ENCODE measurements at places on chromosomes 2 and 18. TPM values are rescaled to one million over a fixed set of nuclear protein-coding genes. Genes with fewer than 3 reads are reported as not detected.
A peak's percentile ranks its signal among the peaks of the same experiment; 100 is the strongest.

Gene ZNF521
- 44.2 TPM for polyA plus RNA-seq

DNA sequence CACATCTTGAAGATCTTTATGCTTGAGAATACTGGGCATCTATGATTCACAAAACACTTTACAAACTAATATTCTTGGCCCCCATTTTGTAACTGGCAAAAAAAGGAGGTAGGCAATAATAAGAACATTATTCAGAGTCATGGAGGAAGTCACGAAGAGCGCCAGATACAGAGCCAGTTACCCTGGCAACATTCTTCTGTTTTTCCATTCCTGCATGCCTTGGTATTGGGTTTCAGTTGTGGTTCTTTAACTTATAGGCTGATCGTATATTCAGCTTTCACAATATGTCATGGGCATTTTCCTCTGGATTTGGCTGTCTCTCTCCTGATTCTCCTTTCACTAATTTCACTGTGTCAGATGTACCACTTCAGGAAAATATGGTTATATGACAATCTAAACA lies 234.7 kb downstream of the HRH4 start:
- DNase-seq: peak; percentile 49

DNA sequence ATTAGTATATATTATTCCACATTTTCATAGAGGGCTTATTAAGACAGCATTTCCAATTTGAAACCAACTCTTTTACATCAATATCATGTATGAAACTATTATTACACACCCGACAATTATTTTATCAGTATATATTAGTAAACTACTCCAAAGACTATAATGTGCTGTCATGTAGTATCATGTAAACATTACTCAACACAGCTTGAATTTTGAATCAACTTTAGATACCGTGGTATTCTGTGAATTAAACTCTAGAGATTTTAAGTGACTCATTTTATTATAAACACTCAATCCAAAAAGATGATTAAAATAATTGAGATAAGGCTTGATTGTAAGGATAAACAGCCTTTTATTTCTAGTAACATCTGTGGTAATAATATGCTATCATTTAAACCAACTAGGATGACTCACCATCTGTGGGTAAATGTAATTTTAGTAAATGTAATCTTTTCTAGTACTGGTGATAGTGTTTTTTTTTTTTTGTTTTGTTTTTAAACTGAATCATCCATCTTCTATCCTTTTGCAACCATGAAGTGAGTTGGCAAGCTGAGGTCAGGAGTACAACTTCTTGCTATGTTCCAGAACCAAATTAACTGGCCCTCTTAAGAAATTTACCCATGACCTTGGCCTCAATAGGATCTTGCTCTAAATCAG lies 144.3 kb upstream of the SMAD7 start:
- DNase-seq: no peak

DNA sequence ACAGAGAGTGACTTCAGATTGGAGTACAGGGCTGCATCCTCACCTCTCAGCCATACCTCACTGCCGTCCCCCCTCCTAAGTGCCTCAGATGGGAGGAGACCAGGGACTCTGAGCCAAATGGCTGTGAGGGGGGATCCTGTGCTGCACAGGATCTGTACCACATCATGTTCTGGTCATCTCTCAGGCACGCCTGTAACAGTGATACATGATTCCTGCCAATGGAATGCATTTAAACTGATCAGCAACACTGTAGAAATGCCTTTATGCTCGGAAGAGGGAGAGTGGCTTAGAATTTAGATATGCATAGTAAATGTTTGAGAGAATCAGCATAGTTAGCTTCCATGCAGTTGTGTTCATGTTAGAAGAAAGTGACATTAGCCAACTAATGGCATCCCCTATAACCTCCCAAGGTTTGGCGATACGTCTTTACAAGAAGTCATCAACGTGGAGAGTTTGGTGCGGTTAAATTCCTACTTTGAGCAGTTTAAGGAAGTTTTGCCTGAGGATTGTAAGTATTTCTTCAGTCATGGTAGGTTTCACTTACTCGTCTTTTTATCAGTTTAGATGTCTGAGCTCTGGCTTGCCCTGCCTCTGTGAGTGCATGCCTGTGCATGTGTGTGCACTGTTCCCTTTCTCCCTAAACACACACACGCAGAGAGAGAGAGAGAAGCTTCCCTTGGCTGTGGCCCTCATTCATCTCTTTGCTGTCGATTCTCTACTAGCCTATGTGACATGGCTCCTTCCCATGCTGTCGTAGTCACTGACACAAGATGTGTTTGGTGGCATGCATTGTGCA lies 40.0 kb downstream of the COA5 start:
- DNase-seq: no peak

- DNase-seq: no peak
Observed at GRCh38 chr18:3286159-3286558, 24.2 kb downstream of the MYL12B start.

DNA sequence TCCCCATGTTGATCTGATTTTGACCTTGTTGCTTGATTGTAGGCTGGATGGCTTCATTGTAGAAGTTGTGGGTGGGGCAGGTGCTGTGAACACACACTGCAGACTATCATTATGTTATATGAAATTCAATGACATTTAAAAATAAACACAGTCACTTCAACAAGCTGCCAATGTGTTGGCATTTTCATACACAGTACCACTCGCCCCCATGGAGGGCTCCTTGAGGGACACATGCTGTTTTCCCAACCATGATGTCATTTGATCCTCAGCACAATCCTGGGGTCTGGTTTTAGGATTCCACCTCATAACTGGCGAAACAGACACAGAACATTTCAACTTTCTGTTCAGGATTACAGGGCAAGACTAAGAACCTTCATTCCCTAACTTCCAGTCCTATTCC lies 86.9 kb downstream of the ZCCHC2 start:
- DNase-seq: no peak

DNA sequence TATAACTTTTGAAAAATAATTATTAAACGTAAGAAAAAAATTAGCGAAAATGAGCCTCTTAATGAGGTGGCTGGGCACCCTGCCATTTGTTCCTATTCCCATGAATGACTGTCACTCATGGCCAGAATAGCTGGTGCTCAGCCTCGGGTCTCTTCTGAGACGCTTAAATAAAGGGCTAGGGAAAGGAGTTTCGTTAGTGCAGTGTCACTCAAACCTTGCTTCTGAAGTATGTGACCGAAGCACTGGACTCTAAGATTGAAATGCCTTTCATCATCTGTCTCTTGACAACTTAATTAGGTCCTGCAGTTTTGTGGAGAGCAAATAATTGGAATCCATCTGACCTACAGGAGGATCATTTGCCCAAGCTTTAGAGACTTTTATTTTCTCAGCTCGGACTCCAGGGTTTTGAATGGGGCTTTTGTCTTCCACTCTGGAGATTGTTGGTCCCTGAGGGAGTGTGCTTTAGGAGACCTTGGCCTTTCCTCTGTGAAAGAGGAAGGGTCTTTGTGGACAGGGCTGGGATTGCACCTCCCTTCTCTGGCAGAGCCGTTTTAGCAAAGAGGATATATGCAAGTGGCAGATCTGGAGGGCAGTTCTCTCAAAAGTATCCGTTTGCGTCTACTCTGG lies 42.3 kb upstream of the FHOD3 start:
- DNase-seq: no peak

Gene HOXD8
- 181 TPM for polyA plus RNA-seq

DNA sequence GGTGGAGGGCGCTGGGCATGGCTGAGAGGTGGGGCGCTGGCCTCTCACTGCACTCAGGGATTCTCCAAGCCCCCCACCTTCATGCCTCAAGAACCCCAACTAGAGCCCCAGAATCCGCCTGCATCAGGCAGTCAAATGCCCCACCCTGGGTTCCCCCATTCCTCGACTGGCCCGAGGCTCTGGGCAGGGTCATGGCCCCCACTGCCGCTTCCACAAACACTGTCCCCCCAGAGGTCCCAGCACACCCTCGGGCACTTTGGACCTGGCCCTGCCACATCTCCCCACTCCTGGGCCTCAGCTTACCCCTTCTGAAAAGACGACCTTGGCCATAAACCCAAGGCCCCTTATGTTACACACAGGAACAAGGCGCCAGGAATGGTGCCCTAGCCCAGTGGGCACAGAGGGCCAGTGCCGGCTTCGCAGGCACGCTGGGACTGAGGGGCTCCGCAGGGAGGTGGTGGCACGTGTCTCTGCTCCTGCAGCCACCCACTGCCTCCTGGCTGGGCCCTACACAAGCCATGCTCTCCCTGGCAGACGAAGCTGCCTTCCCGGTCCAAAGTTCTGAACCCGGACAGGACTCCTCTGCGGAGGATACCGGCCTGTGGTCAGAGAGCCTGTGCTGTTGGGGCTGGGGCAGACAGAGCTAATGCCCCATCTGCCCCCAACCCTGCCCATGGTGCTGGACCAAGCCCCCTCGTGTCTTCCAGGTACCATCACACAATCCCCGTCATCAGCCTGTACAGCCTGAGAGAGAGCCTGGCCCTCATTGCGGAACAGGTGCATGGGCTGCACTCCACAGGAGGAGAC lies 6.8 kb downstream of the AGXT start:
- no peak for DNase-seq

- no peak for DNase-seq
Observed at GRCh38 chr2:182897137-182897536, 30.7 kb upstream of the FRZB start.

Gene EVX2
- polyA plus RNA-seq: not detected

Gene BBS5
- 9.1 TPM for polyA plus RNA-seq

- no peak for DNase-seq
Observed at GRCh38 chr2:200119236-200119635, 163.9 kb downstream of the MAIP1 start.

DNA sequence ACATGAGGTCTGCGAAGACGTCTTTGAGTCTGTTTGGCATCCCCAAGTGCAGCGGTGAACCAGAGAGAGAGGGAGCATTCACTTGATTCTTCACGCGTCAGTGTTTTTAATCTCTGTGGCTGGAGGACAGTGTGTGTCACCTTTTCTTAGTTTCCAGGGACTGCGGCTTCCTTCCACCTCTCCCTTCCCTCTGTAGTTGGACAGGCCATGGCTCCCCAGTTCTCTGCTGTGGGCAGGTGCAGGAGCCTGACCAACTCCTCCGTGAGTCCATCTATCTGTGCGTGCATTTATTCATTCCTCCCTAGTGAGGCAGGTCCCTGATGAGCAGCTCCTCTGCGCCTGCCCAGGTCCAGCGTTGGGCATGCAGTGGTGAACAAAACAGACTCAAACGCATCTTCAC lies 42.9 kb downstream of the AGAP1 start:
- DNase-seq: no peak

- no peak for DNase-seq
Observed at GRCh38 chr2:138084206-138084605, 119.9 kb downstream of the HNMT start.

- DNase-seq: no peak
Observed at GRCh38 chr2:7071916-7072556, 154.8 kb downstream of the RNF144A start.

DNA sequence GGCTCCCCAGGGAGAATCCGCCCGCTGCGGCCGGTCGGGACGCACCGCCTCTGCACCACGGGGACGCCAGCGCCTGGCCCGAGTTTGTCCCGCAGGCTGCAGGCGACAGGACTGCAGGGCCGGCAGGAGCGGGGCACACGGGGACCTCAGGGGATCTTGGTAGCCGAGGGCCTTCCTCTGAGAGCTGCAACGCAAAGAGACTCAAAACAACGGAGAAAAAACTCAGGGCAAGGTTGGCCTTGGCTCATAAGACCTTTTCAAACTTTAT lies 79.7 kb downstream of the ARHGEF4 start:
- DNase-seq: no peak

Gene NGEF
- 2.4 TPM for polyA plus RNA-seq

- no peak for DNase-seq
Observed at GRCh38 chr2:119659601-119660342, 19.2 kb upstream of the TMEM177 start.

GRCh38 chr18:22544626-22545025 lies 126.9 kb upstream of the CTAGE1 start:
- no peak for DNase-seq

DNA sequence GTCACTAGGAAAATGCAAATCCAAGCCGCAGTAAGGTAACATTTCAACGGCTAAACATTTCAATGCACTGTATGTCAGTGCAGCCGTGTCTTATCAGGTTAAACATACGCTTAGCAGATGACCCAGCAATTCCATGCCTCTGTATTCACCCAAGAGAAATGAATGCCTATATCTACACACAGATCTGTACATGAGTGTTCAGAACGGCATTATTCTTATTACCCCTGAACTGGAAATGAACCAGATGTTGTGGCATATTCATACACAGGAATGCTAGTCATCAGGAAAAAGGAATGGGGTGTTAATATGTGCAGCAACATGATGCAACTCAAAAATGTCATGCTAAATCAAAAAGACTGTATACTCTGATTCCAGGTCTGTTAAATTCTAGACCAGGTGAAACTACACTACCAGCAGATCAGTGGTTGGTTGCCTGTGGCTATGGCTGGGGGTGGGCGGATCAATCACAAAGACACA lies 80.4 kb upstream of the RPL31 start:
- no peak for DNase-seq

Gene KCNJ13
- polyA plus RNA-seq: 2.1 TPM

- DNase-seq: no peak
Observed at GRCh38 chr18:77478646-77479442, 229.2 kb downstream of the GALR1 start.

DNA sequence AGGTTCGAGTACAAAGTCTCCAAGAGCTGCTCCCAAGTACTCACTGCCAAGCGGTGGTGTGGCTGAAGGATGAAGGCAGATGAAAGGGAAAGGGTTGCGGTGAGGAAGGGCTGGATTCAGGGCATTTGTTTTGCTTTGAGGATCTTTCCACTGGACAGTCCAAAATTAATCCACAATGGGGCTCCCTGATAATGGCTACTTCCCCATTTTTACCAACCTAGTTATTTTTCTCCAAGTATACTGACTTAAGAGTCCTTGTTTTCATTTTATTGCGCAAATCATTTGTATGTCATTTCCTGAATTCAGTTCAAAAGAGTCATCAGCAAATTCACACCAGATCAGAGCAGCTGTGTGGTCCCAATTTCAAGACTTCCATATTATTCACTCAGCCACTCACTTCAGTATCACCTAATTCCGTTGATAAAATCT lies 464 bp upstream of the SESTD1 start:
- no peak for DNase-seq

- DNase-seq: peak; percentile 45
Observed at GRCh38 chr2:220315098-220315823, 687.8 kb downstream of the SLC4A3 start.

Gene LYPD1
- 117 TPM for polyA plus RNA-seq

DNA sequence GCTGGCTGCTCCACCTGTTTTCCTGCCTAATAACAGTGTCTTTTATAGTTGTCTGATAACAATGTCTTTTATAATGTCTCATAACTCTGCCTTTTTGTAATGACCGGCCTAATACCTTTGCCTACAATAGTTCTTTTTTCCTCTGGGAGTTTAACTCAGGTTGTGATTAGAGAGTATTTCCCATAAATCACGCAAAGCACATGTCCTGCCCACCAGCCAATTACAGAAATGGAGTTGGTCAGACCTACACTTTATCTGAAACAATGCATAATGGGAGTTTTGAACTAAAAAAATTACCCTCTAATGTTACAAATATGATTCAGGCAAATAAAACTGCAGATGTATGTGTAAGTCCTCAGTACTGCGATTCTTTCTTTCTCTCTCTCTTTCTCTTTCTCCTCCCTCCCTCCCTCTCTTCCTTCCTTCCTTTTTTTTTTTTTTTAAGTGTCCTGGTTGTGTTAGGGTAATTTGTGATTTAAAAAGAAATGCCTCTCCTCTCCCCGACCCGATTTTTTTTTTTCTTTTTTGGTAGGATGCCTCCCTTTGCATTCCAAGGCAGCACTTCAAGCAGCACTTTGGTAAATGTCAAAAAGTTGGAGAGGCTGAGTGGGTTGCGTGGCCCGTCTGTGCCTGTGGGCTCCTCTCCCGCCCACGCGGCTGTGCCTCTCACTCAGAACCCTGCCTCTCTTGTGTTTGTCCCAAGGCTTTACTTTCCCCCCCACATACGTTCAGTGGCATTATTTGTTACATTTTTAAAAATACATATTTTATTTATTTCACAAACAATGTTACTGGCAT lies 147.3 kb downstream of the AGAP1 start:
- DNase-seq: no peak
